ENCODE measurements at places on chromosomes 1 and 21.

GRCh38 chr1:214229736-214230135 lies 51.2 kb upstream of the SMYD2 start:
- no peaks in the 10 kb centered on the region for H3K27me3 ChIP-seq
- no peak for DNase-seq
- H3K36me3 ChIP-seq, result no peaks in the 10 kb centered on the region
- H3K4me3 ChIP-seq, result no peak overlapping the region
- no peaks in the 10 kb centered on the region for H3K4me1 ChIP-seq

GRCh38 chr1:178172939-178173338 lies 79.0 kb downstream of the RASAL2 start:
- no peak for DNase-seq
- no peaks in the 10 kb centered on the region for H3K4me1 ChIP-seq
- H3K4me3 ChIP-seq, result no peak overlapping the region
- no peak overlapping the region for H3K27ac ChIP-seq
- no peaks in the 10 kb centered on the region for H3K27me3 ChIP-seq

DNA sequence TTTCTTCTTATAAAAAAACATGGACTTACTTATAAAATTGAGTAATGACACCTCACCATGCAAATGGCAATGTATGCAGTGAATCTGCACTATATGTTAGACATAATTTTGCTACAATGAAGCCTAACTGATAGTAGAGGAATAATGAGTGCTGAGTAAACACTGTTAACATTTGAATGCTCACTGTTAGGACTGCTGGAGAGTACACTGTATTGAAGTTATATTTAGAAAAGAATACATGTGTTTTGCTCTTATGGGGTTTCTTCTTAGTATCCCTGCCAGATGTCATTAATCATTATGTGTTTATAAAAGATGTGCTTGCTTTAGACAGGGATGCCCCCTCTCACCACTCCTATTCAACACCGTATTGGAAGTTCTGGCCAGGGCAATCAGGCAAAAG lies 111.1 kb upstream of the ZP4 start:
- DNase-seq, result no peak
- H3K4me1 ChIP-seq, result no peaks in the 10 kb centered on the region
- H3K4me3 ChIP-seq, result no peak overlapping the region
- H3K36me3 ChIP-seq, result no peaks in the 10 kb centered on the region

DNA sequence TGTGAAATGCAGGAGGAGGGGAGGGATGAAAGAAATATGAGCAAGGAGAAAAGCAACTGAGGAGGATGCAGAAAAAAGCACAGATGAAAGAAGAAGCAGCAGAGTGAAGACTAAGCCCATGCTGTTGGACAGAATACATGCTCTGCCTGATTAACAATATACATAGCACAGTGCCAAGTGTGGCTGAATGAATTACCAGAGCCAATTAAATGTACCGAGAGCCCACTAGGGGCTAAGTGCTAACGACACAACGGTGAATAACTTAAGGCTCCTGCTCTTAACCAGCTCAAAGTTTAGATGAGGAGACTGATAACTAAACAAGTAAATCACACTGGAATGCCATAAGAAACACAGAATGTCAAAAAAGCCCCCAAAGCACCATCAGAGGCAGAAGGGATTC lies 15.6 kb downstream of the CADM3 start:
- no peak overlapping the region for H3K4me3 ChIP-seq
- no peaks in the 10 kb centered on the region for H3K36me3 ChIP-seq
- DNase-seq, result no peak
- H3K4me1 ChIP-seq, result no peaks in the 10 kb centered on the region
- H3K27ac ChIP-seq, result no peak overlapping the region

DNA sequence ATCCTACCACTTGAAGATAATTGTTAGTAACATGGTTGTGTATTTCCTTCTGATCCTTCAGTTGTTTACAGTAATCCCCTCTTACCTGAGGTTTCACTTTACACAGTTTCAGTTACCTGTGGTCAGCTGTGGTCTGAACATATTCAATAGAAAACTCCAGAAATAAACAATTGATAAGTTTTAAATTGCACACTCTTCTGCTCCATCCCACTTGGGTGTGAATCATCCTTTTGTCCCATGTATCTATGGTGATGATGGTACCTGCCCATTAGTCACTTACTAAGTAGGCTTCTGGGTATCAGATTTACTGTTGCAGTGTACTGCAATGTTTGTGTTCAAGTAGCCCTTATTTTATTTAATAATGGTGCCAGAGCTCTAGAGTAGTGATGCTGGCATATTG lies 62.5 kb downstream of the OSBPL9 start:
- no peaks in the 10 kb centered on the region for H3K36me3 ChIP-seq
- H3K27ac ChIP-seq, result no peak overlapping the region
- H3K4me1 ChIP-seq, result no peaks in the 10 kb centered on the region
- no peak overlapping the region for H3K4me3 ChIP-seq
- H3K27me3 ChIP-seq, result no peaks in the 10 kb centered on the region

- H3K4me3 ChIP-seq, result no peak overlapping the region
- no peaks in the 10 kb centered on the region for H3K36me3 ChIP-seq
- H3K27ac ChIP-seq, result peak overlapping the region; percentile 69
- no peaks in the 10 kb centered on the region for H3K27me3 ChIP-seq
Measured at GRCh38 chr1:67404212-67404620, 26.0 kb downstream of the SERBP1 start.

Measured in thyroid gland (tissue), 4 donors.